ENCODE measurements at places on chromosomes 7 and 10.
A peak's percentile ranks its signal among the peaks of the same experiment; 100 is the strongest.

GRCh38 chr10:68142761-68143160 is 33.5 kb downstream of the MYPN start:
- DNase-seq, result no peak

DNA sequence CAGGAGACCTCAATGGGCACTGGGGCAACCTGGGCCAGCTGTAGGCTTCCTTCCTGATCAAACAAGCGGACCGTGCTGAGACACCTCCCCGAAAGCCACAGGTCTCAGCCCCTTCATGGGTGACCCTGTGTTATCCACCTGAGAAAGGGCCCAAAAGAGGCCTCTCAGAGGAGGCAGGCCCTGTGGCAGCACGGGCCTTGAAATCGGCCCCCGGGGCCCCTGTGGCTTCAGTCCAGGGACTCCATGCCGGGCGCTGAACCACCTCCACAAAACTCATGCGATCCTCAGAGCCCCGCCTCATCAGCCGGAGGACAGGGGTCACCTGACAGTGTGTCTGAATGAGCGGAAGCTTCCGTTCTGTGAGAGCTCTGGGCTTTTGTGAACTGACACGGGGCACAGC is 307.1 kb downstream of the PAXIP1 start:
- no peak for DNase-seq

GRCh38 chr7:140674356-140674800 is 1.6 kb downstream of the ADCK2 start:
- no peak for DNase-seq

- DNase-seq, result no peak
These were observed 37.0 kb upstream of the LRRC17 start for GRCh38 chr7:102875700-102876295.

GRCh38 chr10:74079936-74080590 is 70.6 kb downstream of the AP3M1 start:
- DNase-seq, result no peak

DNA sequence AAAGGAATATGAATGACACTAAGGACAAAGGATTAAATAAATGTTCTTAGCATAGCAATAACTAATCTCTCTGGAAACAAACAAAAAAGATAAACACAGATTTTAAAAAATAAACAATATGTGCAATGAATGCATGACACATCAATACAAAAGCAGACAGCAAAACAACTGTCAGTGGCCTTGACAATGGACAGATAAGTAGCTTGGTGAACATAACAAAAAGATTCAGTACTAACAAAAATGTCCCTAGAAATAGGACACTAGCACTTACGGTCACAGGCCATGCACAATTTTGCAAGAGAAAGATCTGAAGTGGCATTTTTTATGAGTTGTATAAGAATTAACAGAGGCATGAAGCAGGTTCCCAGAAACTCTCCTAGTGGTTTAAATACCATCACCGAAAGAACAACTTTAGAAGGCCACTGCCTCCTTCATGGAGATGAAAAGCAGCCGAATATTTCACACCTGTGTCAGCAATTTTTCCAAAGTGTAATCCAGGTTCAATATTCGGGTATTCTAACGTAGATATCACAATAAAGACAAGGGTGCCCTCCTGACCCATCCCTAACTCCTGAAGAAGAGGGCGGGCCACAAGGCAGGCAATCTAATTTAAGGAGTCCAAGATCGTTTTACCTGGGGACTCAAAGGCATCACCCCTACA is 231.3 kb upstream of the MKLN1 start:
- no peak for DNase-seq

- DNase-seq, result peak; percentile 76
These were observed 1107.2 kb downstream of the NRG3 start for GRCh38 chr10:82982110-82982608.

DNA sequence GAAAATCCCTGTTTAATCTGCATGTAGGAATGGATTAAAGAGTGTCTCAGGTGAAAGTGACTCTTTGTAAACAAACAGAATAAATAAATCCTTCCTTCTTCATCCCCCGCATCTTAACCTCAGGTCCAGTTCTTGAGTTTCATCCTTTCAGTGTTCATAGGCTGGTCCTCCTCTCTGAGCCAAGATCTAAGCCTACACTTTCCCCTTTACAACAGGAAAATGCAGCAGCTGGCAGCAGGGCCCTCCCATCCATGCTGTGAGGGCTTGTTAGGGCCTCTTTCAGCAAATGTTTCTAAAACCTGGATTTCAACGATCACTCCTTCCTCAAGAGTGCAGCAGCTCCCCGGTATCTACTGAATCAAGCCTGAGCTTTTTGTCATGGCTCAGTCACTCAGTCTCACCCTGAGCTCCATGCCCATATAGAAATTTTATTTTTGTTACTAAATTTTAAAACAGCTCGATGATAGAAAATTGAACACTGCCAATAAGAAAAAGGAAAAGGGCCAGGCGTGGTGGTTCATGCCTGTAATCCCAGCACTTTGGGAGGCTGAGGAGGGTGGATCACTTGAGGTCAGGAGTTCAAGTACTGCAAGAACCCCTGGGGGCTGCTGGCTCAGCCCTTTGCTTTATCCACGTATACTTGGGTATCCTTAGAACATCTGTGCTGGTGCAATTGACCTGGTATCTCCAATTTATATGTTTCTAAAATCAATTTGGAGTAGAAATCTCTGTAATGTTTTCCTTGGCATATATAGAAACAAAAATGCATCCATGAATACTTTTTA is 15.6 kb downstream of the BLNK start:
- no peak for DNase-seq

GRCh38 chr10:100021322-100021721 is 11.6 kb upstream of the DNMBP start:
- no peak for DNase-seq

DNA sequence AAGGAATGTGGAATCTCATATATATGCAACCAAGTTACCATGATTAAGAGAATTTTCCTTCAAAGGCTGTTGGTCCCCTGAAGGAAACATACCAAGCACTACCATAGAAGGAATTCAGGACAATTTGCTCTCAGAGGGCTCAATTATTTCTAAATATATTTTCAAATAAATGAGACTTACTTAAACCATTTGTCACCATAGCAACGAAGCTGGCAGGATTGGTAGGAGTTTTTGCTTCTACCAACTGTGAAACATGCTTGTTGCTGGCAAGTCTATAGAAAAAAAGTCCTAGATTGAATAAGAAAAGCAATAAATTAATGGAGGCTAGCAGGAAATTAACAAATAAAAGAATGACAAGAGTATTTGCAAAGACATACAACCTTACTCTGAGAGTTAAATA is 156.9 kb upstream of the NPSR1 start:
- DNase-seq, result no peak

GRCh38 chr10:103069453-103070331 is 123.4 kb downstream of the NT5C2 start:
- peak; percentile 33 for DNase-seq

- DNase-seq, result no peak
These were observed 57.2 kb downstream of the PDGFA start for GRCh38 chr7:462173-463103.

GRCh38 chr7:101363196-101363733 is 590 bp downstream of the COL26A1 start:
- no peak for DNase-seq

GRCh38 chr7:71220210-71220695 is 88.3 kb downstream of the GALNT17 start:
- no peak for DNase-seq

DNA sequence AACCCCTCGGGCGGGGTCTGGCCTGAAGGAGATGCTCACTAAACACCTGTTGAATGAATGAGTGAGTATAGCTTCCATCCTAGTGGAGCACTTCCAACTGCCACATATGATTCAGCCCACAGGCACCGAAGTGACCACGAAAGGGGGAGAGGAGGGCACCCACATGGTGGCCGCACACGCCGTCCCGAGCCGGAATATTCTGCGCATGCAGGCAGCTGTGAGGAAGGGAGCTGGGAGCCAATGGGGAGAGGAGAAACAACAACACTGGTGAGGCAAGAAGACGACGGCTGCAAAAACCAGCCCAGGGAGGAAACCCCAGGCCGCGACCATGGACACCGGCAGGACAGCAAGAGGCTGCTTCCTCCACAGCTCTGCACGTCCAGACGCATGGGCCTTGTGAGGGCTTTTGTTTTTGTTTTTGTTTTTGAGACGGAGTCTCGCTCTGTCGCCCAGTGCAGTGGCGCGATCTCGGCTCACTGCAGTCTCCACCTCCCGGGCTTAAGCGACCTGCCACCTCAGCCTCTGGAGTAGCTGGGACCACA is 67.1 kb upstream of the DNAAF5 start:
- no peak for DNase-seq

DNA sequence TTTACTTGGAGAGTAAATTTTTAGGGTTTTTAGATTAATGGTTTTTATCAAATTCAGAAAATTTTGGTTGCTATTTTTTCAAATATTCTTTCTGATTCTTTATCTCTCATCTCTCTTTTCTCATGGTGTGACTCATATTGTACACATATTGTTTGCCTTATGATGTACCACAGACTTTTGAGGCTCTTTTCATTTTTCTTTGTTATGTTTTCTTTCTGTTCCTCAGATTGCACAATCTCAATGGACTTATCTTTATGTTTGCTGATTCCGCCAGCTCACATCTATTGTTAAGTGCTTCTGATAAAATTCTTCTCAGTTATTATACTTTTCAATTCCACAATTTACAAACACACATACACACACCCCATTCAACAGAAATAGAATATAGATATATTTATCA is 168.2 kb upstream of the IGFBP3 start:
- DNase-seq, result no peak

Measured in muscle of back (tissue), 13 donors.